ENCODE measurements at places on chromosomes 13 and 19.
A peak's percentile ranks its signal among the peaks of the same experiment; 100 is the strongest.

- DNase-seq, result no peak
Measured at GRCh38 chr19:2944403-2944774, 382 bp downstream of the ZNF77 start.

GRCh38 chr13:21938636-21939035 lies 267.8 kb downstream of the FGF9 start:
- DNase-seq, result no peak

DNA sequence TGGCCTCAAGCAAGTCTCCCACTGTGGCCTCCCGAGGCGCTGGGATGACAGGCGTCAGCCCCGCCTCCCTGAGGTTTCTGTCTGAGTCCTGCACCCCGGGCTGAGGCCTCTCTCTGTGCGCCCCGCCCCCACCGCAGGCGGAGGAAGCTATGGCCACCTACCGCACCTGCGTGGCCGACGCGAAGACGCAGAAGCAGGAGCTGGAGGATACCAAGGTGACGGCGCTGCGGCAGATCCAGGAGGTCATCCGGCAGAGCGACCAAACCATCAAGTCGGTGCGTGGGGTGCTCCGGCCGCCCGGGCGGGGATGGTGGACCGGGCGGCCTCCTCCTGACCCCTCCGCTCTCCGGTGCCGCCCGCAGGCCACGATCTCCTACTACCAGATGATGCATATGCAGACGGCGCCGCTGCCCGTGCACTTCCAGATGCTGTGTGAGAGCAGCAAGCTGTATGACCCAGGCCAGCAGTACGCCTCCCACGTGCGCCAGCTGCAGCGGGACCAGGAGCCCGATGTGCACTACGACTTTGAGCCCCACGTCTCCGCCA lies 12.7 kb downstream of the ARHGAP45 start:
- peak; percentile 58 for DNase-seq

DNA sequence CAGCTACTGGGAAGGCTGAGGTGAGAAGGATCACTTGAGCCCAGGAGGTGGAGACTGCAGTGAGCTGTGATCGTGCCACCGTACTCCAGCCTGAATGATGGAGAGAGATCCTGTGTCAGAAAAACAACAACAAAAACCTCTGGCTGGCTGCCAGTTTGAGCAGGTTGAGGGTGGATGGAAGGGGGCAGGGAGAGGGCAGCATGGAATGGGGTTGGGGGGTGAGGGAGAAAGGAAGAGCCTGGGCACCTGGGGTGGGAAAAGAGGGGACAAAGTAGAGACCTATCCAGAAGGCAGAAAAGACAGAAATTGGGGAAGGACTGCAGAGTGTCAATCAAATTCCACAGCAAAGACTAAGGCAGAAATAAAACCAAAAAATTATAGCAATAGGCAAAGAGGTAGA lies 4.7 kb downstream of the SLC1A5 start:
- DNase-seq, result no peak

DNA sequence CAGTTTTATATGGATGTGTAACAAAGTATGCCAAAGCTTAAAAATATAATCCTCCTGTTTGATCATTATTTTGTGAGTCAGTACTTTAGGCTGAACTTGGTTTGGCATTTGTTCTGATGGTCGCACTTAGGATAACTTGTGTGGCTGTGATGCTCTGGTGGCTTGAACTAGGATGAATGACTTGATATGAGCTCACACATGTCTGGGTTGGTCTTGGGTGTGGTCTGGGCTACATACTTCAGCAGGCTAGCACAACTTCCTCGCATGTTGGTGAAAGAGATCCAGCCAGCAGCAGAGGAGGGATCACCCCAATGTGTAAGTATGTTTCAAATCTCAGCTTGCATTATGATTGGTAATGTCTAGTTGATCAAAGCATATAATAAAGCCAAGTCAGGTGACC lies 969.1 kb upstream of the PCDH9 start:
- no peak for DNase-seq

DNA sequence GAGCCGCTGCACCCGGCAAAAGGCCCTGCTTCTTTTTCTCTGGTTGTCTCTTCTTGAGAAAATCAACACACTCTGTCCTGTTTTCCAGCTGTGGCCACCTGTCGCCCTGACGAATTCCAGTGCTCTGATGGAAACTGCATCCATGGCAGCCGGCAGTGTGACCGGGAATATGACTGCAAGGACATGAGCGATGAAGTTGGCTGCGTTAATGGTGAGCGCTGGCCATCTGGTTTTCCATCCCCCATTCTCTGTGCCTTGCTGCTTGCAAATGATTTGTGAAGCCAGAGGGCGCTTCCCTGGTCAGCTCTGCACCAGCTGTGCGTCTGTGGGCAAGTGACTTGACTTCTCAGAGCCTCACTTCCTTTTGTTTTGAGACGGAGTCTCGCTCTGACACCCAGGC lies 17.2 kb downstream of the LDLR start:
- DNase-seq, result no peak

GRCh38 chr19:35585848-35586247 lies at the start of gene PMIS2:
TSS of gene PMIS2 (plus strand) at chr19:35586173. CDS start at chr19:35586260, 87 bp downstream.
- no peak for DNase-seq

- no peak for DNase-seq
Measured at GRCh38 chr19:19549804-19550464, 11.9 kb downstream of the CILP2 start.

DNA sequence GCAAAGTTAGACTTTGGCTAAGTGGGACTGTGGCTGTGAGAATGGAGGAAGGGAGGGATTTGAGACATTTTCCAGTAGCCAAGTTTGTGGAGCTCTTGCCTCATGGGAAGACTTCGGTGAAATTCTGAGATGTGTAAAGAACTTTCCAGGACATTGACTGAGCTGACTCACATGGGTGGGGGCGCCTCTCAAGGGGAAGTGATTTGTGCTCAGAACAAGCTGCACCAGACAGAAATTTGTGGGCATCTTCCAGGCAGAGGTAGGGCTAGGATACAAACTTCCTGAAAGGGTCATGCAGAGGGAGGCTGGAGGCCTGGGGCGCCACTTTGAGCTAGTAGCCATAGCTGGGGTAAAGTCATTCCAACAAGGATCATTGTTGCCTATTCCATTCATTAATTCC lies 9.8 kb upstream of the SIGLEC10 start:
- DNase-seq, result no peak

- DNase-seq, result no peak
Measured at GRCh38 chr13:107977071-107977574, 238.2 kb downstream of the LIG4 start.

GRCh38 chr13:41137241-41137640 lies 4.6 kb upstream of the KBTBD6 start:
- DNase-seq, result no peak

GRCh38 chr13:102020611-102021216 lies 381.1 kb downstream of the FGF14 start:
- DNase-seq, result no peak

GRCh38 chr13:43876366-43876765 lies 3.2 kb downstream of the CCDC122 start:
- no peak for DNase-seq

DNA sequence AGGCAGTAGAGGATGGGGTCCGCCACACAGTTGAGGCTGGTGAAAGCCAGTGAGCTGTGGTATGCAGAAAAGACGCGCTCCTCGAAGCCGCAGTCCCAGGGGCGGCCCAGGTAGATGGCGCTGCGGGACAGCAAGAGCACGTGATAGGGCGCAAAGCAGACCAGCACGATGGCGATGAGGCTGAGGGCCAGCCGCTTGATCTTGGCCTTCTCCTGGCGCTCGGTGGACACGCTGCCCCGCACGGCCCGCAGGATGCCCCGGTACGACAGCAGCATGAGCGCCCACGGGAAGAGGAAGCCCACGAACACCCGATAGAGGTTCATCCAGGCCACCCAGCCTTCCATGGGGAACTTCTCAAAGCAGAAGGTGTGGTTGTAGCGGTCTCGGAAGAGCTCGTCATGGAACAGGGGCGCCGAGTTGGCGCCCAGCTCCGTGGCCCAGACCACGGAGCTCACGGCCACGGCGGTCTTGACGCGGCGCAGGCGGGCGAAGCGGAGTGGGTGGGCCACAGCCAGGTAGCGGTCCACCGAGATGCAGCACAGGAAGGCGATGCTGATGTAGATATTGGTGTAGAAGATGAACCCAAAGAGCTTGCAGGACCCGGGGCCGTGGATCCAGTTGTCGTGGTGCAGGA lies 6.5 kb upstream of the OPA3 start:
- DNase-seq, result no peak

DNA sequence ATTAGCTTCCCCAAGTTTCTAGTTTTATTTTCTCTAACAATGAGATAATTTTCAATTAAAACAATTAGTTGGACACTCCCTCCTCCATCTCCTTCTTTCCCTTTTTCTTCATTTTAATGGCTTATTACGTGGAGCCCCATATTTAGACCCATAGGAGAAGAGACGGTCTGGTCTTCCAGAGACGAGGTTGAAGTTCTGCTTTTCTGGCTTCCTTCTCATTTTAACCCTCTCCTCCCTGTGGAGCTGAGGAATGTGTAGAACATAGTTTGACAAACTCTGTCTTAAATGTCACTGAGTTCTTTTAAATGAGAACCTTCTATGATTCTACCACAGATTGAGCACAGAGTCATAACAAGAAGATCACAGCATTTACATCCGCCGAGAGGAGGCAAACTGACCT lies 86.8 kb downstream of the EDNRB start:
- DNase-seq, result no peak
